Gastroesophageal sphincter (tissue), 4 donors: ENCODE measurements at places on chromosomes 3 and 15. TPM values are rescaled to one million over a fixed set of nuclear protein-coding genes. Genes with fewer than 3 reads are reported as not detected.

- no peak for ATAC-seq
Observed at GRCh38 chr3:184277366-184277765, 1.5 kb downstream of the ECE2 start.

DNA sequence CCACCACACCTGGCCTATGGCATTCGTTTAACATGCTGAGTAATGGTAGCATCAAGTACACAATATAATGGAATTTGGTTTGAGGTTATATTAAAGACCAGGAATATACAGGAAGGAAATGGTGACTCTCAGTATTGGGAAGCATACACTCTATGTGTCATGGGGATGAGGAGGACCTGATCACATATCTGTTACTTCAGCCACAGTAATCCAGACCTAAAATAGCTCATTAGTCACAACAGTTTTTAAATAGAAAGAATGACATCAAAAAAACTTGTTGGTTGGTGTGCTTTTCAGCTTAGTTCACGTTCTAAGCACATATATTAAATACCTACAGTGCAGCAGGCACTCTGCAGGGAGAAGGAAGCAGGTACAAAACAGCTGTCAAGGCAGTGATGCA, 52.5 kb upstream of the ATP2C1 start:
- no peak for ATAC-seq

The GSK3B gene
- 34.8 TPM for total RNA-seq

The NDUFB5 gene
- 73.6 TPM for total RNA-seq

GRCh38 chr3:191136347-191136746, 62.7 kb upstream of the OSTN start:
- no peak for ATAC-seq

GRCh38 chr3:43542328-43543043, 79.3 kb downstream of the ANO10 start:
- no peak for ATAC-seq

The ACAN gene
- total RNA-seq = 0.04 TPM

DNA sequence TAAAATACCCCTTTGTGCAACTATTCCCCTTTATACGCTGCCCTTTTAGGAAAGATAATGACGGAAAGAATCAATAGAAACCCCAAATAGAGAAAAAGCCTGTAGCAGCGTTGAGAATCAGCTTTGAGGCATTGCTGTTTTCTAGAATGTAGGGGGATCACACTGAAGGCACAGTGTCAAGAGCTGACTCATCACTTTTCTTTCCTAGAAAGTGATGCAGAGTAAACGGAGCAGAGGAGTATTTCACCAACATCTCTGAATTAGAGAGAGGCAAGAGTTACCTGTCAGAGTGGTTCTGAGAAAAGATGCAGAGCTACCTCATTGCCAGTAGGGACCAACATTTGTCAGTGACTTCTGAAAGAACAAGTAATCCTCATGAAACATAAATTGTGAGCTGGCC, 269.8 kb upstream of the TMC3 start:
- ATAC-seq = no peak

The AGBL1 gene
- 0.12 TPM for total RNA-seq

The PLA2G4E gene
- 0.67 TPM for total RNA-seq

DNA sequence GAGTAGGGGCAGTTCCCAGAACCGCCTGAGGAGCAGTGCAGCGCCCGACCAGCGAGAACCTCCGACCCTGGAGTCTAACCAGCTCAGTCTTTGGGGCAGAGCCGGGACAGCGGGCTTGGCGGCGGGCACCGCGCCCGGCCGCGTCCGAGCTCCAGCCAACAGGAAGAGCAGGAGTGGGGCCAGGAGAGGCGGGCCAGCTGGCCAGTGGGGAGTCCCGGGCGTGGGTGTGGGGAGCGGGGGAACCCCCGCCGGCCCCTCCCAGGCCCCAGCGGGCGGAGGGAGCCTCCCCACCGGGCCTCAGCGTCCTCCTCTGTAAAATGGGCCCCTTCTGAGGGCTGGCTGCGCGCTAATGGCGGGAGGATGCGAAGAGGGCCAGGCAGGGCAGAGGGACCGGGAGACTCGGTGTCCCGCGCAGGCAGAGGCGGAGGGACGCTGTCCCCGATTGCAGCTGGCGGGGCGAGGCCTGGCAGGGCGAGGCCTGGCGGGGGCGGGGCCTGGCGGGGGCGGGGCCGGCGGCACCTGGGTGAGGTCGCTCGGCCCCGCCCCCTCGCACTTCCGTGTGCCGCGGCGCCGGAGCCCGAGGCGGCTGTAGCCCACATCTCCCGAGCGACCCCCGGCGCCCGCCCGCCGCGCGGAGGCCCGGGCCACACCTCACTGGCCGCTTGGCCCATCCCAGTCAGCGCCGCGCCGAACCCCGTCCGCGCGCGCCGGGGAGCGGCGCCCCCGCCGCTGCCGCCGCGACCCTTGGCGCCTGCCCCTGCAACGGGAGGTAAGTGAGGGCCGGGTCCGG, at the start of gene PRKCD:
Gene PRKCD (plus strand): TSS at position 550 of the 790 bp plus-strand sequence. CDS start 17,214 bp downstream, outside the sequence.
- peak; percentile 91 for ATAC-seq

The SKOR1 gene
- 1.1 TPM for total RNA-seq

GRCh38 chr3:157407769-157408168, 28.9 kb upstream of the PTX3 start:
- ATAC-seq = no peak

DNA sequence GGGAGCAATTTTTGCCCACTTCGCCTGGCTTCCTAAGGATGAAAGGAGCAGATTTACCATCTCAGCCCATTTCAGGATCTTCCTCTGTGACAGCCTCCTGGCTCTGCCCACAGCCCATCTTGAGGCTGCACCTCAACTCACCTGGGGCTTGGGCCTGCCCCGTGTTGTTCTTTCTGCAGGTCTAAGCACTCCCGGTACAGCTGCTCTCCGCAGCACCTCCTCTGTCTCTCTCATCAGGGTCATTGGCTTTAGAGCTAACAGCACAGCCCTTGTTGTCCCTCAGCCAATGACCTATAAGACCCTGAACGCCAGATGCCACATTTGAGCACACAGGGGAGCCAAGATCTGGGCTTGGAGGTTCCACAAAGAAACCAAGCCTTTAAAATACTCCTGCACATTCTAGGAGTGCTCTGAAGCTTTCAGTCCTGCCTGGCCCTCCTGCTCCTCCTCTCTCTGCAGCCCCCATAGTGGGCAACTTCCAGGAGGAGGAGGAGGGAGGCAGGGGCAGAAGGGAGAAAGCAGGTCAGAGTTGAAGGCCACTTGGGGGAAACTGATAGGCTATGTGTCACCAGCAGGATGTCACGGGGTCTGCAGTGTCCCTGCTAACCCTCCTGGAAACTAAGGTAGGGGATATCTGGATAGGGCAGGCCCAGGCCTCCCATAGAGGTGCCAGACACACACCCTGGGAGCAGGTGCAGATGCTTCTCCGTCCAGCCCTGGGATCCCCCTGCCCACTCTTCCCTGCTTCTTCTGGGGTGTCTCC, 115.6 kb downstream of the ETFA start:
- no peak for ATAC-seq

GRCh38 chr15:39205506-39206371, 375.1 kb upstream of the THBS1 start:
- no peak for ATAC-seq

The MGLL gene
- total RNA-seq = 65.3 TPM

The PSTPIP1 gene
- 7.1 TPM for total RNA-seq

GRCh38 chr15:51229907-51230330, 108.5 kb downstream of the CYP19A1 start:
- ATAC-seq = no peak

The SMAD3 gene
- 26.9 TPM for total RNA-seq

DNA sequence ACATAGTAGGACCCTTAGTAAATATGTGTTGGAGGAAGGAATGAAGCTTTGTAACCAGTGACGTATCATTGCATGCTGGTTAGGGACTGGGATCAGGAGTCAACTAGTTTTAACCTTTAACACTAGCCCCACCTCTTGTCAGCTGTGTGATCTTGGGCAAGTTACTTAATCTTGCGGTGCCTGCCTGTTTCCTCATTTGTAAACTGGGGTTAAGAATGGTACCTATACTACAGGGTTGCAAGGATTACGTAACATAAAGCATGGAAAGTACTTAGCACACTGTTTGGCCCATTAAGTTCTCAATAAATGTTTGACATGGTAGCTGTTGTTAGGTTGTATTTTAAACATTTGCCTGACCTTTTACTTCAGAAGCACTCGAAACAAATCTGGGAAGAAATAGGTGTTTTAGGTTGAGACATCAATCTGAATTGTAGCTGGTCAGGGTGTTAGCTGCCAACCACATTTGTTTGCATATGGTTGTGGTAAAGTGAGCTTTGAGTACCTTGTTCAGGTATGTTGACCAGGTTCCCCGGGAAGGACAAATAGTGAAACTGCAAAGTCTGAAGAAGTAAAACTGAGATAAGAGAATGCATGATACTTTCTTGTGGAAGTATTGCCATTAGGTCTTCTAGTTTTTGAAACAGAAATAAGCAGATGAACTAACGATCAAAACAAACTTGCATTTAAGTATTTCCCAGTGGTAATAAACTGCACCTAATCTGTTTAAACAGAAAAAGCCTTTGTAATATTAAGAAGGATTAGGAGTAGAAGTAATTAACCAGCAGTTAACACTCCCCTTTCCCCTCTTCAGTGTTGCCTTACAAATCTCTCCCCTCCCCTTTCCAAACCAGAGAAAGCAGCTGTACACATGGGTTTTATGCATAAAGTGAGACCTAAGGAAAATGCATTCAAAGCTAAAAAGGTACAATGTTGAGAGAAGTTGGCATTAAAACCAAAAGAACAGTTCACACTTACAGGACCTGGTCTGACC, 25.8 kb upstream of the SCAANT1 start:
- no peak for ATAC-seq

- no peak for ATAC-seq
Observed at GRCh38 chr3:38119248-38119544, 17.7 kb downstream of the ACAA1 start.

GRCh38 chr15:97386940-97387339, 573.6 kb upstream of the ARRDC4 start:
- no peak for ATAC-seq

DNA sequence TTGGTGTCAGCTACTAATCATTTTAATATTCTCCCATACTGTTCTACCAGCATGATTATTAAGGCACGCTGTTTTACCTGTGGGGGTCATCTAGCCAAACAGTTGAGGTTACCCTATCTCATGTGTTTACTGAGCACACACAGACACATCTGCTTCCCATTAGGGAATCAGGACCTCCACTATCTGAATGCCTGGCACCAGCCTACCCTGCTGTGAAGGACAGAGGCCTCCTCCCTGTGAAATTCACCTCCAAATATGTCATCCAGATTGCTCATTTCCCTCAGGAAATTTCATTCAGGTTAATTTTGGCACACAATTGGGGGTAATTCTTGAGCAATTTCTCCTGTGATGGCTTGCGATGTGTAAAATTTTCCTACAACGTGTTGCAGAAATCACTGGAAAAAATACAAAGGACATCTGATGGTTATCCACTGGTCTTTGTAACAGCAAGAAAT, 155.6 kb upstream of the NR2E3 start:
- ATAC-seq = peak; percentile 25

DNA sequence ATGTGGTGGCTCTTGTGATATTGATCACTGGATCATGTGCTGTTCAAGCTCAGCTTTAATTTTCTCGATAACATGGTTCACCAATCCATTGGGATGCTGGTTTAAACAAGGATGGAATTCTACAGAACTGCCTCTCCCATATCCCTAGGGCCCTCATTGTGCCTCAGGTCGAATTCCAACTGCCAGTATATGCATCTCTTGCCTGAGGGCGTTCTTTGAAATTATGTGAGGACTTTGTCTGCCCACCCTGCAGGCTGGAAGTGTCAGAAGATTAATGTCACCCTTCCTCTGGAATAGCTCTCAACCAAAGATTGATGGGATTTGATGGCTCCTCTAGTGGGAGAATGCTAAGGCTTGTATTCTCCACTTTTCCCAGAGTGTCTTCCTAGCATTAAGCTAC, 175.6 kb upstream of the GALNT15 start:
- no peak for ATAC-seq

DNA sequence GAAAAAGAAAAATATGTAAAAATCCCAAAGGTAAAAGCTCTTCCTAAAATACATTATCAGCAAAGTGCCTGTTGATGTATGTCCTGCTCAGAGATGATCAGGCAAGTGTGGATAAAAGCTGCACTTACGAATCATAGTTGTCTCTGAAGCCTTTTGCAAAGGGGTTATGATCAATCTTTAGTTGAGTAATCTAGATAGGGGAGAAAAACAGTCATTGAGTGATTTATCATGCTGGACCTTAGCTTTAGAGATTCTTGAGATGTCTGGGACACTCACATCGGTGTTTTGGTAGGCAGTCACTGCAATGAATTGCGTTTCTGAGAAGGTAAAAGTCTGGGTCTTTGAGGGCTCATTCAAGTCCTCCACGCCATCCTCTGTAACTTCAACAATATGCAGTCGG, 3.7 kb downstream of the EOMES start:
- ATAC-seq = no peak

- ATAC-seq = no peak
Observed at GRCh38 chr3:55174747-55175146, 246.9 kb upstream of the LRTM1 start.

The GOLIM4 gene
- total RNA-seq = 47.5 TPM

- ATAC-seq = no peak
Observed at GRCh38 chr3:66348704-66349103, 127.9 kb downstream of the SLC25A26 start.

The DOCK3 gene
- 7.9 TPM for total RNA-seq

The TPM1 gene
- 7,152 TPM for total RNA-seq

GRCh38 chr3:172646439-172647015, 64.3 kb downstream of the NCEH1 start:
- no peak for ATAC-seq

The ANKDD1A gene
- 15.6 TPM for total RNA-seq

The NOX5 gene
- 0.54 TPM for total RNA-seq

- no peak for ATAC-seq
Observed at GRCh38 chr15:79513417-79513816, 81.3 kb downstream of the MINAR1 start.

DNA sequence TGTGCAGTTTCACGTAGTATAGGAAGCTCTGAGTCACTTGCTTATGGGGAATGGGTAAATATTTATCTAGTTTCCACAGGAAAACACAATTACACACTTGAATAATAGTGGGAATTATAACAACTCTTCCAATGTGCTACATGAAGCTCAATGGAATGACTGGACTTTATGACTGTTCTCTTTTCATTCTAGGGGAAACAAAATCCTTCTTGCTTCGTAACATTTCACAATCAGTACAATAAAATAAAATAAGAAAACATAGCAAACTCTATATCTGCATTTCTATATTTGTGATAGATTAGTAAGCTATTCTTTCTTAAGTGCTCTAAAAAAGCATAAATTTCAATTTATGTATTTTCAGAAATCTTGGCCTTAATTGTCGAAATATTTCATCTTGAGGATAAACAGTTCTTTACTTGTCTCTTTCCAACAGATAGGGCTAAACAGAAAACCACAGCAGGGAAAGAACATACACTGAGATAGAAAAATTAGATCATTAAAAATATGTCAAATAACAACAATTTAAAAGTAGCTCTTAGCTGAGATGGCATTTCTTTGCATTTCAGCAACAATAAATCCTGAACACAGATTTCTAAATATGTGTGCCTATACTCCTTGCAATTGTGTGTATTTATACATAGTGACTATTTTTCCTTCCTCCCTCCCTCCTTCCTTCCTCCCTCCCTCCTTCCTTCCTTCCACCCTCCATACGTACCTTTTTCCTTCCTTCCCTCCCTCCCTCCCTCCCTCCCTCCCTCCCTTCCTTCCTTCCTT, 395.5 kb upstream of the KCNMB2 start:
- no peak for ATAC-seq
